ENCODE measurements at places on chromosomes 1 and 21.

DNA sequence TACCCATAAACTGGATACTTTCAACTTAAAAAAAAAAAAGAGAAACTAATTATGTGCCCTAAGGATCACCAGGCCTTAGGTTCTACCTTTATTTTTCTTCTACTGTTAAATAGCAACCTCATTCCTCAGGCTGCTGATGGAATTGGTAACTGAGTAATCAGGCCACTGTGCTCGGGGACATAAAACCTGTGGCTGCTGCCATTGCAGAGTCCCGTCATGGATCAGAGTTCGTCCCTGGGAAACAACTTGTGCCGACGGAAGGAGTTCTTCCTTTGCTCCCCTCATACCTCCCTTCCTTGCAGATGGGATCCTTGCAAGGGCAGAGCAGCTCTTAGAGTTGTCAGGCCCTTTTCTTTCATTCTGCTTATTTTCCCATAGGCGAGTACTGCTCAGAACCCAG, 123.6 kb downstream of the PBX1 start:
- no peak for DNase-seq

GRCh38 chr21:17987382-17988101, 168.4 kb upstream of the C21orf91 start:
- no peak for DNase-seq

DNA sequence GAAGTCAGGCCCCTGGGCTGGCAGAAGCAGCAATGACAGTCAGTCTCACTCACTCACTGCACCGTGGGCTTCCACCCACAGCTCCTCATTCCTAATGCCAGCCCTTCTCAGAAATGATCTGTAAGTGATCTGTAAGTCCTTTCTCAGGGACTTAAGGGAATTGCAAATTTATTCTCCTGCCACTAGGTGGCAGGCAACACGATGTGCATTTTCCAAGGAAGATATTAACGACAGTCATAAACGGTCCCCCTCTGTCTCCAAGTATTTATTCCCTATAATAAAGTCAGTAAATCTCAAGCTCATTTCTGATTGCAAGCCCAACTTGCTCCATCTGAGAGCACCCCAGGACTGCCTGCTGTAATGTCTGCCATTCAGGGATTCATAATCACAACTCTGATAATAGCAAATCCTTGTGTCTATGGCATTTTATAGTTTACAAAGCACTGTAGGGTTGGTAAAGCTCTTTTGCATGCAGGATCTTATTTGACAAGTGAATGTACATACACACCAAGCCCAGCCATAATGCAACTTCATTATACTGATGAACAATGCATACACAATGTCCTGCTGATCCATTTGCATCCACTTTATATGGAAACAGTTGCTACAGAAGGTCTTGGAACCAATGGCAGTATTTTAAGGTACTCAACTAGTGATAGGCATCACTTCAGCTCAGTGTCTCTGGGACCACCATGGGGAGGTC, 380.5 kb upstream of the CAMK1G start:
- DNase-seq, result no peak

GRCh38 chr1:246107516-246108277, 399.4 kb downstream of the SMYD3 start:
- DNase-seq, result no peak
